ENCODE measurements at places on chromosomes 3 and 15.

GRCh38 chr3:179973931-179974361 lies 62.8 kb downstream of the PEX5L start:
- no peak for DNase-seq

- DNase-seq, result no peak
These were observed 159.3 kb upstream of the NR2F2 start for GRCh38 chr15:96170979-96171739.

DNA sequence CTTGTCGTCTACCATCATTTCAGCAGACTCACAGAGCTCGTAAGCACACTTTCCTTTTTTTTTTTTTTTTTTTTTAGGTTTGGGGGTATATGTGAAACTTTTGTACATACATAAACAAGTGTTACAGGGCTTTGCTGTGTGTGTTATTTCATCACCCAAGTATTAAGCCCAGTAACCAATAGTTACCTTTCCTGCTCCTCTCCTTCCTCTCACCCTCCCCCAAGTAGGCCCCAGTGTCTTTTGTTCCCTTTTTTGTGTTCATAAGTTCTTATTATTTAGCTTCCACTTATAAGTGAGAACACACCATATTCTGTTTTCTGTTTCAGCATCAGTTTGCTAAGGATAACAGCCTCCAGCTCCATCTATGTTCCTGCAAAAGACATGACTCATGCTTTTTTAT lies 746.8 kb downstream of the GRM7 start:
- no peak for DNase-seq

- DNase-seq, result no peak
These were observed 256.4 kb upstream of the UBE2E1 start for GRCh38 chr3:23549148-23549910.

DNA sequence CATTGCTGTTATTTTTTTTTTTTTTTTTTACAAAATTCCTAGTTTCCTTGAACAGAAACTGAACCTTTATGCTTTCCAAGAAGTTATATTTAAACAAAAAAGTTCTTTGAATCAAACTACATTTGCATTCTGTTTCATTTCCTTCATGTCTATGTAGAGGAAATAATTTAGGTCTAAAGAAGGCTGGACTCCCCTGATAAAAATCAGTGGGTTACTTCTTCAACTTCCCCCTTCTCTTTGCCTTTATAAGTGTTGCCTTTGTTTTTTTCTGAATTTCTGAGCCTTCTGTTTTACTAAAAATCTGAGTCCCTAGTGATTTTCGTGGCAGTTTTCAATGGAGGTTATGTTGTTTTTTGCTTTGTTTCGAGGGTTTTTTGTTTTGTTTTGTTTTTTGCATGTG lies 152.8 kb downstream of the CHDH start:
- DNase-seq, result no peak

GRCh38 chr15:49606594-49606993 lies 14.0 kb downstream of the FAM227B start:
- no peak for DNase-seq

- DNase-seq, result no peak
These were observed 258.9 kb downstream of the FHIT start for GRCh38 chr3:60992395-60992794.

DNA sequence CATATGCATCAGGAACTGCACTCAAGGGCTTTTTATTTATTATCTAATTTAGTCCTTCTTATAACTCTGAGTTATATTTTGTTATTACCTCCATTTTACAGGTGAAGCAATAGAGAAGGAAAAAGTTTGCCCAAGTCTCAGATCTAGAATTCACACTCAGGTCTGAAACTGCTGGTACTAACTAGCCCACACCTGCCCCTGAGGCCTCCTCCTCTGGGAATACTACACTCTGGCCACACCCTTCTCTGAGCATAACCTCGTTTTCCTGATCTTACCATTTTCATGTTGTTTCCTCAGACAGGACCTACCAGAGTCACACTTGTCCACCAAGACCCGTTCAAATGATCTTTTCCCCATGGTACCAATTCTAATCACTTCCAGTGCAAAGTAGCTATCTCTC lies 94.1 kb upstream of the CHRM5 start:
- DNase-seq, result no peak
